ENCODE measurements at places on chromosomes 2 and 18. TPM values are rescaled to one million over a fixed set of nuclear protein-coding genes. Genes with fewer than 3 reads are reported as not detected.

NOSTRIN gene
- 37.7 TPM for total RNA-seq

DNA sequence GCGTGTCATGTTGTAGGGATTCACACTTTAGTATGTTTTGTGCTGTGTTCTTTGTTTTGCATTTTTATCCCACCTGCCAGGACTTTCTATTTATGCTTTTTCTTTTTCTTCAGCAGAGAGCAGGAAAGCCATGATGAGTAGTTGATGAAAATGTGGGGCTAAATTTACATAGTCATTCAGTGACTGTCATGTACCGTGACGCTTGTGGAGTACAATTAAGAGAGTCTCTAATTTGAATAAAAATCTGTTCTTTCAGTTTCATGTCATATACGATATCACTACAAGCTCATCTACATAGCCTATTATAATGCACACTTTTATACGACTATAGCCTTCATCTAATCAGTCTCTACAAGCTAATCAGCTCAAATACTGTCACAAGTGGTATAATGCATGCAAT lies 112.7 kb upstream of the SPATS2L start:
- no peak for DNase-seq

GRCh38 chr2:165957030-165957675 lies 3.6 kb upstream of the TTC21B start:
- no peak for DNase-seq

DNA sequence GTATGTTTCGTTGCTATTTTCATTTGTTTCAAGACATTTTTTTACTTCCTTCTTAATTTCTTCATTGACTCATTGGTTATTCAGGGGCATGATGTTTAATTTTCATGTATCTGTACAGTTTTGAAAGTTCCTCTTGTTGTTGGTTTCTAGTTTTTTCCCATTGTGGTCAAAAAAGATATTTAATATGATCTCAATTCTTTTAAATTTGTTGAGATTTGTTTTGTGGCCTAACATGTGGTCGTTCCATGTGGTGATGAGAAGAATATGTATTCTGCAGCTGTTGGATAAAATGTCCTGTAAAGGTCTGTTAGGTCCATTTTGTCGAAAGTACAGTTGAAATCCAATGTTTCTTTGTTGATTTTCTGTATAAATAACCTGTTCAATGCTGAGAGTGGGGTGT lies 110.3 kb upstream of the MAP4K4 start:
- no peak for DNase-seq

CROCC2 gene
- 17.8 TPM for total RNA-seq

GRCh38 chr18:13240060-13240725 lies 21.6 kb downstream of the LDLRAD4 start:
- DNase-seq: no peak

GCFC2 gene
- 16.4 TPM for total RNA-seq

MAP3K19 gene
- 1.3 TPM for total RNA-seq

DNA sequence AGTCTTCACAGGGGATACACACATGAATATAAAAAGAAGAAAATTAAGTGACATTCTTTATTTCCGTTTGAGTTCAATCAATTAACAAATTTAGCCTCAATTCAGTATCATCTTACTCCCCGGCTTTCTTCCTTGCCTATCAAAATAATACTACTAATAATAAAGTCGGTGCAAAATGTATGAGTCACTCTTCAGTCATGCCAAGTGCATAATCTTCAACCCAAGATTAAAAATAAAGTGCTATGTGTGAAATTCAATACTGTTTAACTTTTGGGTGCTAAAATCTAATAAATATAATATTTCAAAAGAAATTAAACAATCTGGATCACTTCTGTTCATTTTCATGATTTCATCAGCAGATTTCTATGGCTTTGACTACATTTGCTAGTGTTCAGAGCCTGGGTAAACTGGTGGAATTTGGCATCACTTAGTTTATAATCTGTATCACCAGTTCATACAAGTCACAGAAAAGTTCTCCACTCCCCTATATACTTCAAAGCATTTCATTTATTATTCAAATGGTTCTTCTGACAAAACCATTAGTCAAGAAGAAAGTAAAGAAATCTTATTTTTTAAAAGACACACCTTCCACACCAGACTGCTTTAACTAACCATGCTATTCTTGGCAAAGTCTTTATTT lies 183.6 kb downstream of the THADA start:
- DNase-seq: no peak

DNA sequence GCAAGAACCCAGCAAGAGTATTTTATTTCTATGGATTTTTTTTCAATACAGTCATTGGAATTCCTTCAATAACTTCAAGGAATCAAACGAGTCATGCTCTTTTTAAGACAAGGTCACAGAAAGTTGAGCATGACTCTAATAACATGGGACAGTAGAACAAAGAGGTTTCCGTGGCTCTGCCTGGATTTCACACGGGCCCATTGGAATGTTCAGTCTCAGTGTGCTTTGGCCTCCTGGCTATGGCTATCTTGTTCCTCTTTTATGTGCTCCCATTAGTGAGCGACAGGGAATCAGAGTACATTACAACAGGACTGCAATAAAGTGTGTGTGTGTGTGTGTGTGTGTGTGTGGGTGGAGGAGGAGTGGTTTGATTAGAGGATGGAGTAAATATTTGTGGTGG lies 312.4 kb downstream of the DCC start:
- no peak for DNase-seq

DNA sequence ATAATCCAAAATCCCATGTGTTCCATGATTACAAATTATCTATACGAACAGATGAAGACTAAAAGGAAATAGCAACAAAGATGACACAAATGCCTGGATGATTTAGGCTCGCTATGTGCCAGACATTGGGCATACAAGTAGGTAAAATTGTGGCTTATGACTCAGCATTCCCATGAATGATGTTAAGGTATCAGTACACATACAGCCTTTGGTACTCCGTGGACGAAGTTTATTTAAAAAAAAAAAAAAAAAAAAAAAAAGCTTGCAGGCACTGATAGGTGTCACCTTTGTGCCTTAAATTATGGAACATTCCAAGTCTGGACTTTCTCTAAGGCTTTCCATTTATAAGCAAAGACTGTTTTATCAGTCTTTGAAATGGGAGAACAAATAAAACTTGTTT lies 2.7 kb downstream of the CHAC2 start:
- no peak for DNase-seq

DNA sequence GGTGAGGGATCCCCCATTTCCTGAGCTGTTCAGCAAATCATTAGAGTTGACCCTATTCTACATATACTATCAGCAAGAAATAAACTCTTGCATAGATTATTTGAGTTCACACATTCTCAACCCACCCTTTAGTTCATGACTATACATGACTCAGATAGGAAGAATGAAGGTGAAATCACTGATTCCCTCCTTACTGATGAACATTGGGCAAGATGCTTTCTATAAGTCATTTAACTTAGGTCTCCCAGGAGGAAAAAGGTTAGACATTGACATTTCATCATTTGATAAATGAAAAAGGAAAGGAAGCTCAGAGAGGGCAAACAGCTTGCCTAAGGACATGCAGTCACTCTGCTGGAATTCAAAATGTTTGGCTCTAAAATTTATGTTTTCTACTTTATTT lies 408.0 kb downstream of the TMEM182 start:
- no peak for DNase-seq

- no peak for DNase-seq
These were observed 364.2 kb downstream of the NUP35 start for GRCh38 chr2:183488421-183488820.

- no peak for DNase-seq
These were observed 277.0 kb downstream of the ZNF521 start for GRCh38 chr18:25074925-25075324.

KANSL1L gene
- total RNA-seq: 39.4 TPM

DNA sequence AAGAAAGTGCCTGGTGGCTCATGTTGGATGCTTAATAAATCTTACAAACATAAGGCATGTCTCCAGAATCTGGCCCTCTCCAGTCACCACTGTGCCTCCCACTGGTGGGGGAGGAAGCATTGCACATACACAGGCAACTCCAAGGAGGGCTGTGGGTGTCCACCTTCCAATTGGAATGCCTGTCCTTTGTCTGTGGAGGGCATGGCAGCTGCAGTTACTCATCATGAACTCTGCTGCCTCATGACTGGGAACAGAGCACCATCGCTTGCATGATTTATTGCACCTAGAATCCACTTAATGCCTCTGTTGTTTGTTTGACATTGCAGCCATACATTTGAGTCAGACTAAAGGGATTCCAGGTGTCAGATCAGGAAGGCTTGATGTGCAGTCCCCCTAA lies 278.9 kb downstream of the PRKCE start:
- no peak for DNase-seq

GRCh38 chr2:101725515-101726192 lies 28.1 kb downstream of the MAP4K4 start:
- DNase-seq: no peak

GRCh38 chr2:186675380-186675779 lies 18.5 kb upstream of the FAM171B start:
- DNase-seq: no peak

DNAH7 gene
- total RNA-seq: 5.5 TPM
